GM04503 (cell line): ENCODE measurements at places on chromosomes 1 and 21.

DNA sequence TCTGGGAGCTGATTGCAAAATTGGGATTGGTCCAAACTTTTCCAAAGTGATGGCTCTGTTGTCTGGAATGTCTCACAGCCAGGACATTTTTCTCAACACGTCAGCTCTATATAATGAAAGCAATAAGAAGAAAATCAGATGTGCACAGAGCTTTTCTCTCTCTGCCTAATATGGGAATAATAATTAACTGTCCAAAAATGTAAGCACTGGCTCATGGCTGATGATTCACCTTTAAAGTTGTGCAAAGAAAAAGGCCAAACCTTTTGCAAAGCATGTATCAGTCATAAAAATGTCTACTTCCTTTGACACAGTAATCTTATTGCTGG, 30.4 kb downstream of the ZNF281 start:
- peak; percentile 98 for DNase-seq

- no peak for DNase-seq
These were observed 72.5 kb downstream of the RRAGC start for GRCh38 chr1:38787041-38787440.

DNA sequence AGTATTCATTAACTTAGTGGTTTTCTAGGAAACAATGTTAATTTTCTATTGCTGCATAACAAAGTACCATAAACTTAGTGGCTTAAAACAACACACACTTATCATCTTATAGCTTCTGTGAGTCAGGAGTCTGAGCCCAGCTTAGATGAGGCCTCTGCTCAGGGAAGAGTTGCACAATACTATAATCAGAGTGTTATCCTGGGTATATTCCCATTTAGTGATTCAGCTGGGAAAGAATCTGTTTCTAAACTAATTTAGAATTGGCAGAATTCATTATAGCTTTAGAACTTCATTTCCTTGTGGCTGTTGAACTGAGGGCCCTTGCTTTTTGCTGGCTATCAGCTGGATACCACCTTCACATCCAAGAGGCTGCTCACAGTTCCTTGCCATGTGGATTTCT, 515.5 kb downstream of the BRINP3 start:
- DNase-seq, result no peak

DNA sequence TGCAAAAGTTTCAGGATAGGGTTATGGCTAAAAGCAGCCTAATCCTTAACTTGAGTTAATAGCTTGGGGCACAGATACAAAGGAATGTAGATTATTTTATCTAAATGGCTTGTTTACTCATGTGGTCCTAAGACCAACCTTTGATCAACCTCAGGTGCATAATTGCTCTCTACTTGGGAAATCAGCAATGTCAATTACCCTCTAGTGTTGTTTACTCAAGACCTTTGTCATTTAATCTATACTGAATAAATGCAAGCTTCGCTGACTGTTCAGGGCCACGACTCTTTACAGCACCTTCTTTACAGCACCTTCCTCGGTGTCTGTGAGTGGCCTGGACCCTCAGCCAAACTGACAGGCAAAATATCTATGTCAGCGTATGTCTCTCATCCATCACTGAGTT, 217.5 kb upstream of the MAP1LC3C start:
- no peak for DNase-seq
